ENCODE measurements at places on chromosomes 7 and 10. TPM values are rescaled to one million over a fixed set of nuclear protein-coding genes. Genes with fewer than 3 reads are reported as not detected.

Gene STOX1
- 8.8 TPM for total RNA-seq

DNA sequence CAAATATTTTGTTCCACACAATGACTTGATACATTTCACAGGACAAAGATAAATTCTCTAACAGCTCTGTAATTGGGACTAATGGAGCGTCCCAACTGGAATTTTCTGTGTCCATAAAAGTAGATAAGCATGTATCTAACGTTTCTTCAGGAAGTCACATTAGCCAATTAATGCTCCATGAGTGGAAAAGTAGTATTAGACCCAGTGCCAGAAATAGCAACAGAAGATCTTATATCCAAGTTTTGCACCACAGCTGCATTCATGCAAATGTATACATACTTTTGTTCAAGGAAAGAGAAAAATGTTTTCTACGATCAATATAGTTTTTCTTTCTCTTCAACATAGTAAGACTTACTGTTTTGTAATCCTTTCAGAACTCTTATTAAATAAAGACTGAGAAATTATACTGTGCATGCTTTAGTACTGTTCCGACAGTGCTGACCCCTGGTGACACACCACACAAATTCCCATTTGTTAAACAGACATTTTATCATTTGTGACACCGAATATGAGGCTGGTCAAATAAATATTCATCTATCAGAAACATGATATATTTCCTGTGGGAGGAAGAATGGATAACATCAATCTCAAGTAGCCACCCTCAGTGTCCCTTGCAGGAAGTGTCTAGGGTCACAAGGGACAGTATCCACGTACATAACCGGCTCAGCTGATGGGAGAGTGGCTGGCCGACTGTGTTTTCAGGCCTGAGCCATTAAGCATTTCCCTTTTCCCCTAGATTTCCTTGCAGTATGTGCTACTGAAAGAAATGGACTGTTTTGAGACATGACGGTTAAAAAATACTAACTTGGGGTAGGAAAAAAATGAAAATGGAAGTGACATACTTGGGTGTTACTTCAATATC, 102.1 kb upstream of the RSU1 start:
- H3K27ac ChIP-seq = no peak overlapping the region
- DNase-seq = no peak
- peaks cover 7% of the 10 kb centered on the region for H3K4me1 ChIP-seq
- H3K4me3 ChIP-seq = no peak overlapping the region
- no peaks in the 10 kb centered on the region for H3K27me3 ChIP-seq

DNA sequence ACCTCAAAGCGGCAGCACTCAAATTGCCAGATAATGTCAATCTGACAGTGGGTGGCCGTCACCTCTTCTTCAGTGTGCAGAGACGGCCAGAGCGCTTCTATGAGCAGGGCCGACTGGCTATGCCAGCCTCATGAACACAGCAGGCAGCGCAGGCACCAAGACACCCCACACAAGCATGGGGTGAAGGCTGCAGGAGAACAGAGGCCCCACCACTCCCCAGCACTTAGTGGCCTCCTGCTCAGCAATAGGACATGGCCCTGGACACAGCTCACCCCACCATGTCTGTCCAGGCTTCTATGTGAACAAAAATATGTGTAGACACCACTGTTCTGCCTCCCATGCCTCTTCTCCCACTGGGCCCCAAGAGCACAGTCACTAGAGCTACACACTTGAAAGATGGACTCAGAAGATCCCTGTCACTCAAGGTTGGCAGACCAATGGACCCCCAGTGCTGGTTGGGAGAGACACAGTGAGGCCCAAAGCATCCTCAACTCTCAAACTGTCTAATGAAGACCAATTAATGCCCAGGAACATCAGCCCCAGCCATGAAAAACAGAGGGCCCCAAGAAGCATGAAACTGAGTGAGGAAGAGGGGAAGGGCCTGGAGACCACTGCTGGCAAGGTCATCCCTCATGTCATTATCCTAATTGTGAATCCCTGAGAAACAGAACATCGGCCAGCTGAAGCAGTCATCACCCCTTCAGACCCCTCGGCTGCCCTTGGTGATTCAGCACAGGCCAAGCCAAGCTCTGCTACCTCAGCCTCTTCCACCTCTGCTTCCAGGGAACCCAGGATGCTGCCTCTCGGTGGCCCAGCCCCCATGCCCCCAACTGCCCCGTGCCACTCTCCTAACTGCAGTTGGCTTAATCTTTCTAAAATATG, 77.7 kb downstream of the GRID1 start:
- no peak for DNase-seq
- peak overlapping the region; percentile 43 for H3K27ac ChIP-seq
- no peak overlapping the region for H3K4me3 ChIP-seq

DNA sequence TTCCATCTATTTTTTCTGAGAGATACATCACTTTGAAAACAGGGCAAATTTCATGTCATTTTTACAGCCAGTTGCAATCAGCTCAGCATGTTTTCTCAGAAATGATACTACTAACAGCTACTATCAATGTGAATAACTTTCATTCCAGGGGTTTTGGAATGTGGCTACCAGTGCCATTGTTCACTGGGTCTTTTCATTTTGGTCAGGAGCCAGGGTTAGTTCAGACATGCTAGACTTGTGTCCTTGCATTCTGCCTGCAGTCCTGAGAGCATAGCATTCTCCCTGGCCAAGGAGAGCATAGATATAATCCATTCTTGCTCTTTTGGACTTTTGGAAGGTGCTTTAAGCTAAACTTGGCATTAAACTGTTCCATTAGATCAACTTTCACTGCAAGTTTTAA, 160.9 kb upstream of the NEBL start:
- peaks cover 11% of the 10 kb centered on the region for H3K36me3 ChIP-seq
- no peak overlapping the region for H3K27ac ChIP-seq
- H3K27me3 ChIP-seq = no peaks in the 10 kb centered on the region

Gene ANKRD2
- total RNA-seq = not detected

Gene ZNF425
- total RNA-seq = 4.9 TPM

Gene CYP3A5
- not detected for total RNA-seq

GRCh38 chr7:156881679-156882078, 11.3 kb downstream of the LMBR1 start:
- no peaks in the 10 kb centered on the region for H3K27me3 ChIP-seq
- H3K27ac ChIP-seq = no peak overlapping the region
- DNase-seq = no peak

GRCh38 chr7:64314566-64314965, 805 bp downstream of the ZNF736 start:
- H3K27ac ChIP-seq = no peak overlapping the region
- no peak overlapping the region for H3K4me3 ChIP-seq
- no peaks in the 10 kb centered on the region for H3K27me3 ChIP-seq
- H3K36me3 ChIP-seq = peaks cover 2% of the 10 kb centered on the region

DNA sequence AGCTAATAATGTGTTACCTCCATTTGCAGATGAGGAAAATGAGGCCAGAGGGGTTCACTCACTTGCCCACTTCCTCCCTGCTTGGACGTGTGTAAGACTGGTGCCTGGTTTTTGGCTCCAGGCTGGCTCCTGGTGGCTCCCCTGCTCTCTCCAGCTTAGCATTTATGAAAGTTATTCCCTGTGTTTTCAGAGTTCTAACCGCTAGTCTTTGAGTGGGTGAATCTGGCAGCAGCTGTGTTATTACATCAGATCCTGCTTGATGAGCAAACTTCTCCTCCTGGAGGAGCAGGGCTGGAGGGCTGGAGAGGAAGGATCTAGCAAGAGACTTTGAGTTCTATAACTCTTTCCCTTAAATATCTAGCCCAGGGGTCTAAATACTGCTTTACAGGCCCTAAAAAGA, 80.9 kb upstream of the AGBL3 start:
- no peaks in the 10 kb centered on the region for H3K27me3 ChIP-seq
- no peak for DNase-seq
- H3K27ac ChIP-seq = no peak overlapping the region
- H3K4me3 ChIP-seq = no peak overlapping the region
- peaks cover 11% of the 10 kb centered on the region for H3K4me1 ChIP-seq

GRCh38 chr7:150900675-150901074, 48.4 kb downstream of the AOC1 start:
- peaks cover 18% of the 10 kb centered on the region for H3K27me3 ChIP-seq
- H3K4me3 ChIP-seq = no peak overlapping the region
- DNase-seq = no peak
- no peaks in the 10 kb centered on the region for H3K36me3 ChIP-seq
- peaks cover 26% of the 10 kb centered on the region for H3K4me1 ChIP-seq

Gene LBX1
- total RNA-seq = 1.0 TPM

GRCh38 chr10:104784452-104784851, 143.4 kb downstream of the SORCS3 start:
- no peak for DNase-seq
- H3K36me3 ChIP-seq = no peaks in the 10 kb centered on the region
- no peak overlapping the region for H3K27ac ChIP-seq
- no peak overlapping the region for H3K4me3 ChIP-seq

All from neural crest cell (in vitro differentiated cells).